ENCODE measurements at places on chromosomes 2 and 18.

DNA sequence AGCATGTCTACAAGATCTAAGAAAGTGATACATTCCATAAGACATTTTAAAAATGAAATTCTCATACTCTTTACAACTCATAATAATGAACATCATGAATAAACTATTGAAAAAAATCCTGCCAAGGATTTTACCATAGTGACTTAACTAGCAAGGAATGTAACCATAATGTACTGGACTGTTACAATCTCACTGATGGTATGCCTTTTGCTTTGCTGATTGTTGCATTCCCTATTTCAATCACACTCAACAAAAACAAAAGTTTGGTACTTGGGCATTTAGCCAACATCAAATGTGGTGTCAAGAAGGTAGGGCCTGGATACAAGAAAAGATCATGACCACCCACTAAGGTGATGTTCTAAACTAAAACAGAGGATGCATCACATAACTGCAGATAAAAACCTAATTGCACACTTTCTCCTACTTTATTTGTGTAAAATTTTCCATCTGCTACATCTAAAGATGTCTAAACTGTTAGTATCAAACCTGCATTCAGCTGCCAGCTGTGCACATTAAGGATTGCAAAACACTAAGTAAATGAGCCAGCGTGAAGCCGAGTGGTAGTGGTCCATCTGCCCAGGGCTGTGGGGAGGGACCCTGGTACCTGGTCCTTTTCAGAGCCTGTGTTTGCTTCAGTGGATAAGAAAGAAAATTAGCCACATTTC is 564.4 kb downstream of the ZEB2 start:
- no peak for DNase-seq

DNA sequence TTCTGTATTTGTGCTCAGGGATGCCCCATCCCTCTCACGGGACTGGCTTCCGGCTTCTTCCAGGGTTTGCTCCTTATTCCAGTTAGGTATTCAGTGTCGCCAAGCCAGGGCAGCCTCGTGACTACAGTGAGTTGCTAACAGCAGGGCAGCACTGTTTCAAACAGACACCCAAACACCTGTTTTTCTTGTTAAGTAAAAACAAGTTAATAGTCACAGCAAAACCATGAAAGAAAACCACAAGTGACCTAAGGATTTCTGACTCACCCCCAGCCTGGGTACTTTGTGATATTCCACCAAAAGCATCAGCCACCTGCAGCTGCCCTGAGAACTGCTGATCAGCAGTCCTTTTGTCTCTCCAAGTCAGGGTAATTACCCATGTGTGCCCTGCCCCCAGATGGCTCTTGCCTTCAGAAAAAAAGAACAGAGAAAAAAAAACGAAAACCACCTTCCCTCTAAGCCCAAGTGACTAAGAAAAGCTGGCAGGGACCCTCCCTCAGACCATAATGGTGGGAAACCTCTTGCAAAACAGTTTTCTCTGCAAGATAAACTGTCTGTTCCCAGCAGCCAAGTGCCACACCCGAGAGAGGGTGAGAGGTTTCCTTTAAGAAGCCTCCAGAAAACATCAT is 178.2 kb downstream of the ANAPC1 start:
- DNase-seq, result no peak

GRCh38 chr2:239595726-239596125 is 194.9 kb upstream of the HDAC4 start:
- no peak for DNase-seq

DNA sequence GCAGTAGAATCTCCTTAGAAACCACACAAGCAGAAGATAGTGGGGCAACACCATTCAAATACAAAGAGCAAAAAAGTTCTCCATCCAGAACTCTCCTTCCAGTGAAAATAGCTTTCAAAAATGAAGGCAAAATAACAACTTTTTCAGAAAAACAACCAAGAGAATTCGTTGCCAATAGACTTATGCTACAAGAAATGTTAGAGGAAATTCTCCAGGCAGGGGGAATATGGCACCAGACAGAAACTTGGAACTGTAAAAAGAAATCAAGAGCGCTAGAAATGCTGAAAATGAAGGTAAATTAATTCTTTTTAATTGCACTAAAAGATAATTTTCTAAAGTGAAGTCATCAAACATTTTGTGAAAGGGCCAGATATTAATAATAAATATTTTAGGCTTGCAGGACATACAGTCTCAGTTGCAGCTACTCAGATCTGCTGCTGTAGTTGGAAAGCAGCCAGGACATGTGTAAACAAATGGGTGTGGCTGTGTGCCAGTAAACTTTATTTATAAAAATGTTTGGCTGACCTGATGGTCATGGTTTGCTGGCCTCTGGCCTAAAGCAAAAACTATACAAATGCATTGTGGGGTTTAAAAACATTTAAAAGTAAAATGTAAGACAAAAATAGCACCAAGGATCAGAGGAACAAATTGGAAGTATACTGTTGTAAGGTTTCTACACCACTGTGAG is 73.7 kb upstream of the TGFA start:
- no peak for DNase-seq

- DNase-seq, result no peak
Observed at GRCh38 chr2:37387148-37387835, 42.9 kb downstream of the QPCT start.

- no peak for DNase-seq
Observed at GRCh38 chr2:201450954-201451291, 335 bp downstream of the TRAK2 start.

DNA sequence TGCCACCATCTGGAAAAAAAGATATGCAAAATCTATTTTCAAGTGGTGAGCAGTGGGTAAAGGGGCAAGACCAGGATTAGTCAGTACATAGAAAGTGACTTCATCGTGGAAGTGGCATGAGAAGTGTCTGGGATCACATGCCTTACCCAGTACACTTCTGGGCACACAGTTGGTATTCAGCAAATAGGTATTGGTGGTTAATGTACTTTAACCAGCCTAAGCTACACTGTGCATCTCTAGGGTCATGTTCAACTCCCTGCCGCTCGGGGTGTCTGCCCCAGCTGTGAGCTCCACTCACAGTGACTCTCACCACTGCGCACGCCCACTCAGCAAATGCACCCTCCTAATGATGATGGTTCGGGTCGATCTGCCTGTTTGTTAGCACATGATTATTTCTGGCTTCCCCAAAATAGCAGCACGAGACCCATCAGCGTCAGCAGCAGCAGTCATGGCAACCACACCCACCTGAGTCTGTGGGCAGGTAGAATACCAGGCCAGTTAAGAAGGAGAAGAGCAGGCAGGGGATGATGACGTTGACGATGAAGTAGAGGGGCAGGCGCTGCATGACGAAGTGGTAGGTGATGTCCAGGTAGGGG is 11.1 kb downstream of the CHRNA1 start:
- no peak for DNase-seq

GRCh38 chr2:241315879-241316631 is at the start of gene SEPTIN2:
SEPTIN2 (plus strand) TSS chr2:241315925; CDS start chr2:241324233, 8,308 bp downstream.
- DNase-seq, result no peak

DNA sequence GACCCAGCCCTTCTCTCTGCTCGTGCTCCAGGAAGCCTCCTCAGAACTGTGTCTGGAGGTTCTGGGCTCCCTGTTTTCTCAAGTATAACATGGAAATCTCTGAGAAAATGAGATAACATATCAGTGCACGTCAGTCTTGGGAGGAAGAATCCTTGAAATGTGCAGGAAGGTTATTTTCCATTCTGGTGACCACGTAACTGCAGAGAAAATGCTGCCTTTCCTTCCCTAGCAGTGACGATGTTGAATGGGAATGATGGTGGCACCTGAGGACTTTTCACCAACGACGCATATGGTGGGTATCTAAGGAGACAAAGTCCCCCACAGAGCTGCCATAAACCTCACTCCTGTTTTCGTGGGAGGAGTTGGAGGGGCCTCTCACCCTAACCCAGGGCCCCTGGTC is 272.1 kb upstream of the SIX2 start:
- no peak for DNase-seq

GRCh38 chr2:134985061-134985460 is 62.2 kb downstream of the MAP3K19 start:
- DNase-seq, result no peak

DNA sequence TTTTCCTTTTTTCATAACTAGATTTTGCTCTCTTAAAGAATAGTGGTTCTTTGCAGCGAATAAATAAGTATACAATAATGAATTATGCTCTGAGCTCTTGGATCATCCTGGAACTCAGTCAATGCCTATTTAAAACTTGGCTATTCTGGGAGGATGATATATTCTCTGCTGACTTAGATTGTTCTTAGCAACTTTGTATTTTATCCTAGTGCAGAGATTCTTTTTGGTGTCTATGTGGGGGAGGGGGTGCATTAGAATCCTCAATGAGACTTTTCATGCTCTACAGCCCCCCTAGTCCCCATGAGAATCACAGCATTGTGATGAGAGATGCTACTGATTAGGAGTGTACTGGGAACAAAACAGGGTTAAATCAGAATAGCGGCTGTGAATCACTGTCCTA is 8.8 kb upstream of the FAM98A start:
- DNase-seq, result no peak

DNA sequence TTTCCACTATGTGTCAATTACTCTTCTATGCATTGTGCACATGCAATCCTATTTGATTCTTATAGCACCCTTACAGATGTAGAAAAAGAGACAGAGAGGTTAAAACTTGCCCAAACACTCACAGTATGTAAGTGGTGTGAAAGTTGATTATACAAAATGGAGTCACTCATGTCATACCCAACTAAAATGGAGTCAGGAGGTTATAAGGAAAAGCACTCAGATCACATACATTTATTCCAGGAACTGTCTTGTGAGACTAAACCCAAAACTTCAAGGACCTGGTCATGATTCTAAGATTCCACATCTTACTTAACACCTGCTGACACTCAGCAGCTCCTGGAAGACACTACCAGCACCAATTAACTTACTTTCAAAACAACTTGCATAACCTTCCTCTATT is 802.6 kb downstream of the MBD2 start:
- DNase-seq, result no peak
